ENCODE measurements at places on chromosomes 5 and 9.

DNA sequence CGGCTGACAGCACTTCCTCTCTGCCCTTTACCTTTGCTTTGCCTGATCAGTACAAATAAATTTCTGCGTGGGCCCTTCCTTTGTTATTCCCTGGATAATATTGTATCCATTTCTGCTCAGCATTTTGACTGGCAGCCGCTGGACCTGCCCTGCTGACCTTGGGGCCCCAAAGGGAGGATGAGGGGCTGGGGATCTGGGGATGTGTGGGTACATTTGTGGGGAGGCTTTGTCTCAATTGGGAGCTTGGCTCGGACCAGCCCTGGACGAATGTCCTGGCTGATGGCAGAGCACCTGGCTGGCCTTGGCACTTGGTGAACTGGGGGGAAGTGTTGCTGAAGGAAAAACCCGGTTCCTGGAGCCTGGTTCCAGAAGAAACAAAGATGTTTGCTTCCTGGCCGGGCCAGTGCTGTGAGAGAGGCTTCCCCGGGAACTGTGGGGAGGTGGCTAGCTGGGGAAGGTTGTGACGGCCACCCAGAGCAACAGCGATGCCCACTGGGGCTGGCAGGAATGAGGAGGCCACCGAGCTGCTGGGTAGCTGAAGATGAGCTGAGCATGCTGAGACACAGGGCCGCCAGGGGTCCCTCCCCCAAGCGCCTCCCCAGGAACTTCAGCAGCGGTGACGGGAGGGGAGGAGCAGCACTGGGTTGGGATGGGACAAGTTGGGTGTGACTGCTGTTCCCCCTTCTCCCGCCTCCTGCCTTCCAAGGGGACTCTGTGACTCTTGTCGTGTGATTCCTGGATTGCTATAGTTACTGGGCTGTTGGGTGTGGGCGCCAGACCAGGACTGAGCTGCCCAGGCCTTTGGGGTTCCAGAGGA is 8.4 kb downstream of the LMX1B start:
- no peak for DNase-seq

DNA sequence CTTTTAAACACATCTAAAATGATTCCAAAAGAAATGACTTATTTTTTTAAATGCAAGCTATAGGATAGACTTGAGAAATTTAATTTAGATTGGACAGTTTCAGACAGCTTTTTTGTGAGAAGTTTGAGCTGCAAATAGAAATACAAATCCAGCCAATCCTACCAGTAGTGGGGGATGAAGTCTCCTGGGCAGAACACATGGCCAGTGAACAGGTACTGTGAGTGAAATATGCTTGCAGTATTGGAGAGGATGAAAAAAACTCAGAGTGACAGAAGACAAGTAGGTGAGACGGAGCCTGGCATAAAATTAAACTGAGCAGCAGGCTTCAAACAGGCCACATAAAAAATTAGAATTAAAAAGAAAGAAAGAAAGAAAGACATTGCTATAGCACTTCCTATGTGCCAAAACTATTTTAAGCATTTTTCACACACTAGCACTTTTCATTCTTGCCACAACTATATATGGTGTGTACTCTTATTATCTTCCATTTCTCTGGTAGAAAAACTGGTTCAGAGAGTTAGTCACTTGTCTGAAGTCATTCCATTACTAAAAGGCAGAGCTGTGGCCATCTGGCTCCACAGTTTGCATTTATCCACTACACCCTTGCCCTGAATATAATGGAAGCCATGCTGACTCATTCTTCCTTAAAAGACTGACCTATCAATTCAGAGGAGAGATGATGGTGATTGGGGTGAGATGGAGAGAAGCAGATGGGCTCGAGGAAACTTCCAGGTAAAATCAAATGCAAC is 310.2 kb upstream of the CTNND2 start:
- no peak for DNase-seq

DNA sequence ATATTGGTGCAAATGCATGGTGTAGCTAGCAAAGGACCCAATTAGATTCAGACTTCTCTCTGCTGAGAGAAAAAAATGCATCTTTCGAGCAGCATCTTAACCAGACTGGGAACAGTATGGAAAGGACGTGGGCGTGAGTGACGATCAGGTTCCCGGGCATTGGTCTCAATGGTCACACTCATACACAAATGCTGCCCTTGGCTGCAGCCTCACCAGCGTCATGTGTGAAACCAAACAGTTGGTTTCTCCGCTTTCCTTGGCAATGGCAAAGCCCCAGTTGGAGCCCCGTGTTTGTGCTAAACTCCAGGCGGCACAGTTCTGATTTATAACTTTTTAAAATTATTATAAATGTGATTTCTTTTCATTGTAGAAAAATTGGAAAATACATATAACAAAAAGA is 237.8 kb downstream of the SEC61B start:
- DNase-seq: no peak

DNA sequence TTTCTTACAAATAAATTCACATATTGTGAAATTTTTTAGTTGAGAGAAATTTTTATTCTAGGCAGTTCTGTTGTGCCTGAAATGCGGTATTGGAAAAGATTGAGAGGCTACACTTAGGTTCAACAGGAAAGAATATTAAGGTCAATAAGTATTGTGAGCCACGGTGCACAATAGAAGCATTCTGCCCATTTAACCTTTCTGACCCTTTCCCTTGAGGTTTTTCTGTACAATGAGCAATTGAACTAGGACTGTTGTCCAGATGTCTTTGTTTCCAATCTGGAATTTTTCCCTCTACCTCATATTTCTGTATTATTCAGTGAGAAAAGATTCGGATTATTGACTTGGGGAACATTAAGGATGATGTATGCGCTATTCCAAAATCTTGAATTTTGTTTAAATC is 205.2 kb downstream of the NR3C1 start:
- DNase-seq: no peak

- DNase-seq: no peak
Observed at GRCh38 chr9:126328407-126328806, 1.8 kb downstream of the MVB12B start.

- no peak for DNase-seq
Observed at GRCh38 chr5:61307191-61307590, 24.9 kb upstream of the ZSWIM6 start.
